ENCODE measurements at places on chromosomes 6 and 20.

DNA sequence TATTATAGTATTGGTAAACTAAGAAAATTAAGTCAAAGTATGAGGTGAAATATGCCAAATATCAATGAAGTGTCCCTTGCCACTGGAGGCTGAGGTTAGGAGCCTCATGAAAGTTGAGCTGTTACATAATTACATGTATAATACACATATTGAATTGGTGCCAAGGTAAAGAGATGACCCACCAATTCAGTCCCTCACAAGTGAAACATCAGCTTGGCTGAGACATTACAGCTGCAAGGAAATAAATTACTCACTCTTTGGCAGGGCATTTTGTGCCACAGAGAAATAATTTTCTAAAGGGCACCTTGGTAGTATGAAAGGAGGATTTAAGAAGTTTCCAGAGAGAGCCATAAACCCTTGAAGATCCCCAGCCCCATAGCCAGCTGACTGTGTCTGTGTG is 127.4 kb downstream of the ADGRG6 start:
- DNase-seq = no peak

GRCh38 chr6:105669232-105669631 is 266.4 kb upstream of the PREP start:
- DNase-seq = no peak

DNA sequence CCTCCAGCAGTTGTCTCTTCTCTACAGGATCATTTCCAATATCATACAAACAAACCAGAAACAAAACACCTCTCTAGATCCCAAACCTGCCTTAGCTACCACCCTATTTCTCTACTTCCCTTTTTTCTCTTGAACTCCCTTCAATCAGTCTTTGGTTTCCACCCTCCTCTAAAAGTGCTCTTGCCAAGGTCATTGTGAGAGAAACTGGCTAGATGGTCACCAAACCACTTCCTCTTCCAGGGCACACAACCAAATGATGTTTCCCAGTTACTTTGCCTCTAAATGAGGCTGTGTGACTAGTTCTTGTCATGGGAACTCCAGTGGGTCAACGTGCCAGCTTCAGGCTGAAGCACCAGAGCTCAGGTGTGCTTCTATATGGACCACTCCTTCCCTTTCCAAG is 85.8 kb upstream of the ARMC2 start:
- no peak for DNase-seq

- peak; percentile 11 for DNase-seq
Observed at GRCh38 chr6:40328386-40328985, 258.7 kb downstream of the LRFN2 start.

DNA sequence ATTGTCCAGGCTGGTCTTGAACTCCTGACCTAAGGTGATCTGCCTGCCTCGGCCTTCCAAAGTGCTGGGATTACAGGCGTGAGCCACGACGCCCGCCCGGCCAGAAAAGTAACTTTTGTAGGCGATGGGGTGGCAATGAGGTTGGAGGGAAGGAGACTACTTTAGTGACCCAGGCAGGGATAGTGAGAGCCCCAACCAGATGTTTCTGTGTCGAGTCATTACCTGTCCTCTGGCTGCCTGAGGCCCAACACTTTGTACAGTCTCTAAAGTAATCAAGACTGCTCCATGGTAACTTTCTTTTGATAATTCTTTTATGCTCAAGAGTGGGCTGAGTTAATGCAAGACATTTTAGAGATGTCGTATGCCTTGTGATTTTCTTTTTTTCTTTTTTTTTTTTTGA is 6.8 kb downstream of the SASH1 start:
- no peak for DNase-seq

DNA sequence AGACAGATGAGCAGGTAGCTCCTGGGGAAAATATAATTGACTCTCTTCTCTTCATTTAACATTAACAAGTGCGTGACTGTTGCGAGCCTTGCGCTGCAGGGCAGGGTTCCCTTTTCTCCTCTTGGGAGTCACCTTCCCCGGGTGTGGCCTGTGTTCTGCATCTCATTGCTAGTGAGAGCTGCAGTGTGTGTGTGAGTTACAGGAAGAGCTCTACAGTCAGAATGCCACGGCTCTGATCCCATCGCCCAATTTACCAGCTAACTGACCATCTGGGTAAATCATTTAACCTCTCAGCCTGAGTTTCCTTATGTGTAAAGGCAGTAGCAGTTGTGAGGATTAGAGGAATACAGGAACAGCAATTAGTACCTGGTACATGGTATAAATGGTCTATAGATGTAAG is 106.8 kb upstream of the NUP153 start:
- no peak for DNase-seq

GRCh38 chr6:10422737-10423034 is 7.8 kb upstream of the TFAP2A start:
- DNase-seq = no peak

- DNase-seq = no peak
Observed at GRCh38 chr20:56422076-56422823, 10.2 kb downstream of the CASS4 start.

GRCh38 chr6:29424575-29424974 is 9.8 kb downstream of the OR12D1 start:
- DNase-seq = no peak

- peak; percentile 24 for DNase-seq
Observed at GRCh38 chr6:11324453-11325015, 92.1 kb upstream of the NEDD9 start.

DNA sequence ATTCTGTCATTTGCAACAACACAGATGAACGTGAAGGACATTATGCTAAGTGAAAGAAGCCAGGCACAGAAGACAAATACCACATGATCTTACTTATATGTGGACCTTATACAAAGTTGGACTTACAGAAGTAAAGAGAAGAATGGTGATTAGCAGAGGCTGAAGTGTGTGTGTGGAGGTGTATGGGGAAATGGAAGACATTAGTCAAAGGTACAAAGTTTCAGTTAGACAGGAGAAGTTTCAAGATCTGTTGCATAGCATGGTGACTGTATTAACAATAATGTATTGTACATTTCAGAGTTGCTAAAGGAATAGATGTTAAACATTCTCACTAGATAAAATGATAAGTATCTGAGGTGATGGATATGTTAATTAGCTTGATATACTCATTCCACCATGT is 348.3 kb upstream of the PRND start:
- DNase-seq = no peak

DNA sequence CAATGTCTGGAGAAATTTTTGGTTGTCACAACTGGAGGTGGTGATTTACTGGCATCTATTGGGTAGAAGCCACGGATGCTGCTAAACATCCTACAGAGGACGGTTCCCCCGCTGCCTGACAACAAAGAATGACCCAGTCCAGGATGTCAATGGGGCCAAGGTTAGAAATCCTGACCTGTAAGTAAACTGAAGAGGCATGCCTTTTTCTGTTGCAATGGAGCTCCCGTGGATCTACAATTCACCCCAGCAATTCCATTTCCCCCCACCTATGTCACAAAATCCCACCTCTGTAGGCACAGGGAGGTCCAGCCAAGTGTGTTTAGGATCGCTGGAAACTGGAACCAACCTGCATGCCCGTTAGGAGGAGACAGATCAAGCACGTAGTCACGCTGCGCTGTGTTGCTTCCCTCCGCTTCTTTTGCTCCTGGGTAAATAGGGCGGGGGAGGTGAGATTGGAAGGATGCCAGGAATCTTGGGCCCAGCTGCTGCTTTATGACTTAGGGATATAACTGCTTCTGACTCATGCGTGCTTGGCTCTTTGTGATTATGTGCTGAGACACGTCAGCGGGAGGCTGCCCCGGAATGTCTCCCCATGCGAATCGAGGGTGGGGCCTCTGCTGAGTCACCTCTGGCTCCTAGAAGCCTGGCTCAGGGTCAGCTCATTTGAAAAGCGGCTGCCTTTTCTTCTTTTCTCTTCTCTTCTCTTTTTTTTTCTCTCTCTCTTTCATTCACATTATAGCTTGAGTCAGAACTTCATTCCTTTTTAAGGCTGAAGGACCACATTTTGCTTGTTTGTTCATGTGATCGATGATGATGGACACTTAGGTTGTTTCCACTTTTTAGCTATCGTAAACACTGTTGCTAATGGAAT is 12.4 kb upstream of the PEDS1 start:
- DNase-seq = peak; percentile 90
